NCI-H1436 (cell line): ENCODE measurements at places on chromosomes 6 and 20.

GRCh38 chr6:110712238-110712637 lies 103.0 kb downstream of the CDK19 start:
- no peak for DNase-seq

DNA sequence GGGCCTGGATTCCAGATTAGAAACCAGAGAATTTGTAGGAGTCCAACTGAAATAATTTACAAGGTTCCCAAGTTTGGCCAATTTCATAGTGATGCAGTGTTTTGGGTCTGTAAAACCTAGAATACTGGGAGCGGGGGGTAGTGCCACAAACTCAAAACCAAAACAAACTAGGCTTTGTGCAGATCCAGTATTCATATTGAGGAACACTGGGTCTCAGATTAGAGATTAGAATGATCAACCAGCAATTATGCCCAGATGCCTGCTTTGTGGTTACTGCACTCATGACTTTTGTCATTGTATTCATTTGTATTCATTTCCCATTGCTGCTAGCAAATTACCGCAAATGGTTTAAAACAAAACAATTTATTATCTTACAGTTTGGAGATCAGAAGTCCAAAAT lies 3.2 kb upstream of the NDUFAF4 start:
- no peak for DNase-seq

DNA sequence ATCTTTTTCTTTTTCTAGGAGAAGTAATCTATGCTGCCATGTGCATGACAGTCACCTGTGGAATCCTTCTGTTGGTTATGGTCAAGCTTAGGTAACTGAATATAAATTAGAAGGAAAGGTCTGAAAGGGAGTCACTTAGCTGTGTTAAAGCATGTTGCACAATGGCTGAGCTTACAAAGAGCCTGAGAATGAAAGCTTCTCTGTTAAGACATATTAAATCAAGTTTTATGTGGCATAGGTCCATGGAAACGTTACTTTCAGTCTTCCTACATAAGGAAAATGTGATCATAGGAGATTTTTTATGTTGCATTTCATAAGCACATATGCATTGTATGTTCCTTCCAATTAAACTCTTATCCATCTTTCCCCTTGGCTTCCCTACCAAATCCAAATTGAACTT lies 72.1 kb downstream of the GFRAL start:
- DNase-seq = no peak

DNA sequence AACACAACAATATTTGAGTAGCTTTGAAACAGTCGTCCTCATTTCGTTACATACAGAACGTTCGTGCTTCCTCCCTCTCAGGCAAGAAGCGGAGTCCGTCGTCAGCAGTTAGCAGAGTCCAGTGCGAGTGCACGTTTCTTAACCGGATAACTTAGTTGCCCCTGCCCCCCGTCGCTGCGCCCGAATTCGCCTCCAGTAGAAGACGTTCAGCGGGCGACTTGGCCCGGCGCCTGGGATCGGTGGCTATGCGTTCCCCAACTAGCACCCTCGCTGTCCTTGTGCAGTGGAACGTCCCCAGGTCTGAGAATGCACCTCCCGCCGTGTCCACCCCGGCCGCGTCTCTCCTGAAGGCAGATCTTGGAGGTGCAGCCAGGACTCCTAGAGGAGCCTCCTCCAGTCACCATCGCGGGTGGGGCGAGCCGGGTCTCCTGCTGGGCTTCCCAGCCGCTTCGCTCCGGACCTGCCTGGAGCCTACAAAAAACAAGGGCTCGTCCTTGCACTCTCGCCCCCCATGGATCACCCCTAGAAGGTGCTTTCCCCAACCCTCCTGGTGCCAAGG lies 910 bp upstream of the PCSK2 start:
- DNase-seq = no peak

- DNase-seq = no peak
Observed at GRCh38 chr6:72620871-72621290, 983 bp upstream of the KCNQ5 start.

- DNase-seq = no peak
Observed at GRCh38 chr6:21079468-21080048, 514.0 kb upstream of the SOX4 start.

DNA sequence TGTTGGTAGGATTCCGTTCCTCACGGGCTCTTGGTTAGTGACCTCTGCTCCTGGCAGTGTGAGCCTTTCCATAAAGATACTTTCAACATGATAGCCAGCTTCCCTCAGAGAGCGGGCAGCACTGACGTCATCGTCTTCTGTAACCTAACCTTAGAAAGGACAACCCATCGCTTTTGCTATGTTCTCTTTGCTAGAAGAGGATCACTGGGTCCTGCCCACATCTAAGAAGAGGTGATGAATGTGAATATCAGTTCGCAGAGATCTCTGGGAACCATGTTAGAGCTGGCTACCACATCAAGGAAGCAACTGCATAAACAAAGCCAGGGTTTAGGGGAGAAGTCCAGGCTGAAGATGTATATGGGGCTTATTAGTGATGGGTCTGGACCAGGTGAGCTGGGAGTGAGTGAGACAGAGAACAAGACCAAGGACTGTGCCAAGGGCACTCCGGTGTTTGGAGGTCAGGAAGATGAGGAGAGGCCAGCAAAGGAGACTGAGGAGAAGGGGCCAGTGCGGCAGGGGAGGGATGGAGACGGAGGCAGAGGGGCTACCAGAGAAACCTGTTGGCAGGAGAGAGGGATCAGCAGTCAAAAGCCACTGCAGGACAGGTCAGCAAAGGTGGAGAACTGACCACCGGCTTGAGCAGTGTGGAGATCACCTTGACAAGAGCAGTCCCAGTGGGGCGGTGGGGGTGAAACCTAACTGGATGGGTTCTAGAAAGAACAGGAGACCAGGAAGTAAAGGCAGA lies 39.7 kb downstream of the PIM1 start:
- DNase-seq = no peak

DNA sequence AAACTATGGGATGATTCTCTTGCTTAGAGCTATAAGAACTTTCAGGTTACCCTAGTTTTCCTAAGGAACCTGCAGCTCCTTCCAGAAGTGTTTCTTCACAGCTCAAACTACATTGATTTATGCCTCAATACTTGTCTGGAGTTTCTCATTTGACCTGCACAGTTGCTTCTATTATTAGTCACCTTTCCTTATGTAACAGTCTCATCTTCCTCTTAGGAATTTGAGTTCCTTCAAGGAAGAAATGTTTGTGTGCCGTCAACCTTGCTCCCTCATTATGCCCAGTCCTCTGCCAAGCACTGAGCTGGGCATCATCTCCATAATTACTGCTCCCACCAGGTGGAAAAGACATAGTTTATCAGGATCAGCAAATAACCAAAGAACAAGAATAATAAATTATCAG lies 466.4 kb downstream of the PKHD1 start:
- no peak for DNase-seq

DNA sequence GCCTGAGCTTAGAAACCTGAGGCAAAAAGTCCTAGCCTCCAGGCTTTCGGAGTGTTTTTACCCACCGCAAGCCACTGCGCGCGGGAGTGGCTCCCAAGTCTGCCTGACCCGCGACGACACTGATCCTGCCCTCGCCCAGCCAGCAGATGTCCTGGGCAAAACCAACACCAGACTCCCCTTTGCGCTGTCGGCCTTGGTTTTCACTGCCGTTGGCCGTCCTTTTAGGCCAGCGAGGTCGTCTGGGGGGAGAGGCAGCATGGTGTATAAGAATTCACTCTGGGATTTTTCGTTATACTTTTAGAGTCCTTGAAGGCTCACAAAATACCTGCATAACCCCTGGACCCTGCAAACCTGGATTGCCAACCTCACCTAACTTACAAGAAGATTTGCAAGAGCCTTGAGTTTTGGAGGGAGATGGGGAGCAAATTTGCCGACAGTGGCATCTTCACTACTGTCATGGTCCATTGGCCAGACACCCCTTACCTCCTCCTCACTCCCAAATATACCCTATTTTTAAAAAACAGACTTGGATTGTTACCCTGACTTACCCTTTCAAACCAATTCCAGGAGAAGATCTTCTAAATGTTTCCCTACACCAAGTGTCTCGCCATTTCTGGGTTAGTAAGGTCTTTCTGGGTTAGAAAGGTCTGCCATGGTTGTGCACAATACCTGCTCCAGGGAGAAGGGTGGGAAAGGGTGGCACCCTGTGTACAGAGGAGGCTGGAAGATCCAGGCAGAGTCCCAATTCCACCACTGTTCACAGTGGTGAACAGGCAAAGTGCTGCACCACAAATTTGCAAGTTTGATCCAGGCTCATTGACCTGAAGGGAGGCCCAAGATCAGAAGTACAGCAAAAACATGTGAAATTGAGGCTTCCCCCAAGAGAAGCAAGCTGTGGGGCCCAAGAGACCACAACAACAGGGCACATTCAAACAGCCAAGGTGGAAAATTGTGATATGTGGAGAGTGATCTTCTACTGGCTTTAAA lies 4.4 kb downstream of the FOXA2 start:
- DNase-seq = no peak

GRCh38 chr6:112415366-112415765 lies 68.2 kb downstream of the RFPL4B start:
- DNase-seq = no peak

- DNase-seq = no peak
Observed at GRCh38 chr6:10323018-10323417, 91.9 kb downstream of the TFAP2A start.

DNA sequence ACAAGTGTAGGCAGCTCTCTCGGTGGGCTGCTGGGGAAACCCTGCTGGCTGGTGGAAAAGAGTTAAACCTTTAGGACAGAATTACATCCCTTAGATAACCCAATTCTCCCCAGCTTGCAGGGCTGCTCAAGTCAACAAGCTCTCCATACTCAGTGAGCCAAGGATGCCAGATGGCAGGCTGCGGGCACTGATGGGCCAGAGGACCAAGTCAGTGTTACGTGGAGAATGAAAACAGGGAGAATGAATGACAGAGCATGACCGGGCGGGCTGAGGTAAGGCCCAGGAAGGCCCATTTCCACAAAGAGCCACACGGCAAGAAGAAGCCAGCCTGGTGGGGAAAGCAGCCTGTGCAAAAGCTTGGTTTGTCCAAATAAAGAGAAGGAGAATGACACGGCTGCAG lies 58.7 kb upstream of the CD93 start:
- no peak for DNase-seq

GRCh38 chr20:63434599-63435378 lies 37.7 kb downstream of the KCNQ2 start:
- peak; percentile 65 for DNase-seq
